ENCODE measurements at places on chromosomes 13 and 19. TPM values are rescaled to one million over a fixed set of nuclear protein-coding genes. Genes with fewer than 3 reads are reported as not detected.

DNA sequence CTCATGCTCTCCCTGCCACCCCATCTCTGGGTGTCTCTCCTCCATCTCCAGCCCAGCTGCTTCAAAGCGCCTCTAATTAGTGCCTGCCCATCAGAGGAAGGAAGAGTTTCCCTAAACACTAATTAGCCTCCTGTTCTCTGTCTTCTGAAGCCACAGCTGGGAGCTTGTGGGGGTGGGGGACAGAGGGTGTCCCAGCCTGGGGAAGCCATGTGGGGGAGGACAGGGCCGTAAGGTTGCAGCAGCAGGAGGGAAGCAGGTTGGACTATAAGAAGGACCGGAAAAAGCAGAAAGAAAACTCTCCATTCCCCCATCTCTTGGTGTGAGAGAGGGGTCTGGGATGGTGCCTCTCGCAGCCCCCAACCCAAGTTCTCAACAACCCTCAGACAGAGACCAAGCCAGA, 26.2 kb downstream of the SLC8A2 start:
- ATAC-seq: no peak

GRCh38 chr13:98813993-98814392, 61.5 kb upstream of the SLC15A1 start:
- peak; percentile 40 for ATAC-seq

DNA sequence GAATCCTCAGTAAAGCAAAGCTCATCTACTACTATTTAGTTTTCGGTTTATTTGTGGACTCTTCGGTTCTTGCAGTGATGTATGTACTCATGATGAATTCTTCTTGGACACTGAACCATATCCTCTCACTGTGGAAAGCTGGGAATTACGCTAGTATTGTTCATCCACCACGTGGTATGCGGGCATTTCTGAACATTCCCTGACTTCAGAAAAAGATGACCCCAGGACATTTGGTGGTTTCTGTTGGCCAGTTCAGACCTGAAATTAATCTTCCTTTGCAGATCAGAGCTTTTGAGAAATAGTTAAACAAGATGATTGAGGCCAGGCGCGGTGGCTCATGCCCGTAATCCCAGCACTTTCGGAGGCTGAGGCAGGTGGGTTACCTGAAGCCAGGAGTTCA, 25.3 kb upstream of the FBN3 start:
- no peak for ATAC-seq

- ATAC-seq: no peak
These were observed 81.1 kb upstream of the EDNRB start for GRCh38 chr13:77999746-78000145.

DNA sequence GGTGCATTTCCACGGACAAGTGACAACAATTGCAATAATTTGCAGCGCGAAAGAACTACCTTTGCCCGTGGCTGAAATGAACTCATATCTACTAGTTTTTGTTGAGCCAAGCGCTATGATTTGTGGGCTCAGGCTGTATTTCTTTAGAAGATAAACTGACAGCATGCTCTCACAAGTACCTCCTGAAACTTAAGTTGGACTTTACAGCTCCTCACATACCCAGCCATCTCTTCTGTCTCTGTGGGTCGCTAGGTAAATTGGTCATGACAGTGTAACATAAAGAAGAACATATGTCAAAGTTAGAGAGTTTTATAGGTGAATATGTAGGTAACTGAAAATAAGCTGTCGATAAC, 839 bp downstream of the COG6 start:
- ATAC-seq: no peak

DNA sequence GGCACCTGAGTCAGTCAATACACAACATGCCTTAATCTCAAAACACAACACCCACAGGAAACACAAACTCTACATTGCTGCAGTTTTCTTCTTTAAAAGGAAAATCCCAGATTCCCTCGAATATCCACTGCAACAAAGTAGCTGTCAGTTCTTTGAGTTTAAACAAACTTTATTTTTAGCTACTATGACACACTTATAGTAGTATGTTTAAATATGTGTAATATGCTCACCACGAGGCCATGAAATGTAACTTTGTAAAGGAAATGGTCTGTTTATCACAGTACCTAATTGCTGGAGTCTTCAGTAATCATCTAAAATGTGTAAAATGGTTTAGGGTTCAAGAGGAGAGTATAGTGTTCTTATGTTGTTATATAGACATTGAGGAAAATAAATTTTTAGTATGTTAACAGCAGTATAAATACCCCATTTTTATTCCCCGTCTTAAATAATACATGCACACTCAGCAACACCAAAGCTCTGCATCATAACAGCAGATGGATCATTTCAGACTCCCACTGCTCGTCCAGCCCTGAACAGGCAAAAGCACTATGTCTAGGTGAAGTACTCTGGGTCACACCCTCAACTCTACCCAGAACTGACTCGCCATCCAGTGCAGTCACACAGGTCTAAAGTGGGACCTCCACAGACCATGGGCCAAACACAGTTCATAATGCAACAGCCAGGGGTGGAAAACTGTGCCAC, 20.6 kb downstream of the TUBGCP3 start:
- no peak for ATAC-seq

DNA sequence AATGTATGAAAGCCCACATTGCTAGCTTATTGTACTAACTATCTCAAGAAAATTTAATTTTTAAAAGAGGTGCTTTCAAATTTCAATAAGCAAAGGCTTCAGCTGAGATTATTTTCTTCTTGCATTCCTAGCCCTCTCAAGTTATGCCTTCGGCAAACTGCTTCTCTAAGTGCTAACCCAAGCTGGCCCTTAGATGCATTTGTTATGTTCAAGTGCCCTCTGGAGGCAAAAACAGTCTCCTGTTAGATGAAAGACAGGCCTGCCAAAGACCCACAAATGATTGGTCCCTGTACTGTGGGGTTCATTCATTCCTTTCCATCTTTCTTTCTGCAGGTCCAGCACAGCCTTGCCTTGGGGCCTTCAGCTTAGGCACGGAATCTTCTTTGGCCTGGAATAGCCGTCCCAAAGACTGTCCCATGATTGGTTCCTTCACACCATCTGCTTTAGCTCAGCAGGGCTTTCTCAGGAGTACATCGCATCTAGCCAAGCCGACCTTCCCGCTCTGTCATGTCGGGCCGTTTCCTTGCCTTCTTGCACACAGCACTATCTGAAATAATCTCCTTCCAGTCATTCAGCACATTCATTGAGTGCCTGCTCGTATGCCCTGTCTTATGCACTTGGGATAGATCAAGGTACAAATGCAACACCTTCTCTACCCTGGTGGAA, 26.4 kb upstream of the TPTE2 start:
- peak; percentile 63 for ATAC-seq

DNA sequence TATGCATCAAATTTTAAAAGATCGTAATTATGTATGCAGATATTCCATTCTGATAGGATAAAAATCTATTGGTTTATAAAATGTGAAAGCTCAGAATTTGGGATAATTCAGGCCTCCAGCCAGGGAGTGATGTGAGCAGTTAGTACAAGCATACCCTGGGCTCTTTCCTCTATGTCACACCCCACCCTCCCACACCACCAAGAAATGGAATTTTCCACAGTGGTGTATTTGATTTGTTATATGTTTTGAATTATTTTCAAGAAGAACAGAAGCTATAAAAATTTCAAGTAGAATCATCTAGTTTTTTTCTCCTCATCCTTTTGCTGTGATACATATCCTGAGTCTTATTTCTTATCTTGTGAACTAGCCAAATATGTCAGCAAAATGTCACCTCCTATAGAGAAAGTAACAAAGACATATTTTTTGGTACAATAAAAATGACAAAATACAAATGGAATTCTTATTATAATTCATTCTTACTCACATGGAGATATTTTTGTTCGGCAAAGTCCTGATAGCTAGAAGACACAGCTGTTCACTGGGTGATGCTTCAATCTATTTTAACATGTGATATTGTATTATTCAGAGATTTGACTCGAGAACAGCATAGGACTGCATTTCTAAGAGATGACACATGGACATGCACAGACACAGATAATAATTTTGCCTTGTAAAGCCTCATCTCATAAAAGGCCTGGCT, 61.2 kb upstream of the FRY start:
- no peak for ATAC-seq

DNA sequence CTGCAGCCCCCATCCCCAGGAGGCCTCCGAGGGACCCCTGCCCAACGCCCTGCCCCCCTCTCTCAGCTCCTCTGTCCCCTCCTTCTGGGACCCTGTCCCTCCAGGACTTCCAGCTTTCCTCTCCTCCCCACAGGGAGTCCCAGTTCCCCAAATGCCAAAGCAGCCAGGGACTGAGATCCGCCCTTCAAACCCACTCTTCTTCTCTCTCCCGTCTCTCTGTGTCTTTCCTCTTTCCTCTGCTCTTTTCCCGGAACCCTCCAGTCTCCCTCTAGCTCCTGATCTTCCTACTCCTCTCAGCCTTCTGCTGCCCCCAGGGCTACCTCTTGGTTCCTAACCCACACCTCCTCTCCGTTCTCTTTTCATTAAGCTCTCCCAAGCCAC, 377 bp downstream of the CA11 start:
- no peak for ATAC-seq

GRCh38 chr13:21079761-21080592, 18.6 kb upstream of the LATS2 start:
- ATAC-seq: no peak

GRCh38 chr13:111337206-111337605, 16.8 kb downstream of the TEX29 start:
- peak; percentile 29 for ATAC-seq

- no peak for ATAC-seq
These were observed 18.9 kb downstream of the CEACAM3 start for GRCh38 chr19:41815301-41815700.

GRCh38 chr19:2981898-2982297, 4.5 kb downstream of the TLE6 start:
- no peak for ATAC-seq

GRCh38 chr13:64234255-64234654, 2818.6 kb upstream of the PCDH20 start:
- ATAC-seq: no peak

- no peak for ATAC-seq
These were observed 12.1 kb upstream of the MYCBP2 start for GRCh38 chr13:77338961-77339401.

DNA sequence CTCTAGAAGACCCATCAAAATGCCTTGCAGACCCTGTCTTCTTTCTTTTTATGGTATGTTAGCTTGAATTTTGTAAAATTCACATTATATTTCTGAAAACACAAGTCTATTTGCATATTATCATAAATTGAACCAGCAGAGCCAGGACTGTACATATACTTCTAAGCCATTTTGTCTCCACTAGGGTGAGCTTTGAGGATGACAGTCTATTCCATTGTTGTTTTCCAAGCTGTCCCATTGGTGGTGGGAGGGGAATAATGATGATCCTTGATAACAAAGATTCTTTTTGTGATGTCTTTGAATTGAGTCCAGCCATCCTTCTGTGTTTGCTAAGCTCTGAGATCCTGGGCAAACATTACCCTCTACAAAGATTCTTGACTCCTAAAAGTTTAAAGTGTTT, 359.3 kb upstream of the PCDH20 start:
- no peak for ATAC-seq

- no peak for ATAC-seq
These were observed 14.7 kb downstream of the MIER2 start for GRCh38 chr19:329876-330275.

GRCh38 chr19:35986664-35987570, 8.1 kb upstream of the SDHAF1 start:
- ATAC-seq: peak; percentile 71

DNA sequence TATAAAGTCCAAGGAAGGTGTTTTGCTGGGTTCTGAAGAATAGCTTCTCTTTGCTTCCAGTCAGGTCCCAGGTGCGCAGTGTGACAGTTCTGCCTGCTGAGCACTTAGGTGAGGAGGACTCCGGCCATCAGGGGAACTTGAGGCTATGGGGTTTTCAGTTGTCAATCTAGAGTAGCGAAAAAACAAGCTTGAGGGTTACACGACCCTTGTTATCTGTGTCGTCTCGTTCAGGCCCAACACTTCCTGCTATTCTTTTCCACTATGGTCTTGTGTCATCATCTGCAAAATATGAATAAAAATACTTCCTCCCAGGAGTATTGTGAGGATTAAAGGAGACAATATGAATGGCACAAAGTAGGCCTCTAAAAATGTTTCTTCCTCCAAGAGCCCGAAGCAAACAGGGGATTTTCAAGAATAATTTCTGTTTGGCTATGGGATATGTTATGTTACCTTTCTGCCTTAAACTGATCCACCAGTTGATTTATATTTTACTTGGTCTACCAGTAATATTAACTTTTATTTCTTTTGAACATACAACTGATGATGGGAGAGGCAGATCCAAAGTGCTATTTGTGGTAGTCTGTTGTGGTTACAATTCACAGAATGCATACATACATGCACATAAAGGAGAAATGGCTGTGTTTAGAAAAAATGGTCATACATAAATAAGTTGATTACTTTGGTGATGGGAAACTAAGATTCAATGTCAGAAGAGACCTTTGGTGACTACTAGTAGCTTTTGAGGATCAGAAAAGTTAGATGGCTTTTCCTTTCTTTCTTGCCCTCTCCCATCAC, 40.5 kb upstream of the RCBTB2 start:
- no peak for ATAC-seq

- ATAC-seq: no peak
These were observed 383.6 kb downstream of the SLITRK1 start for GRCh38 chr13:83498481-83499190.

DNA sequence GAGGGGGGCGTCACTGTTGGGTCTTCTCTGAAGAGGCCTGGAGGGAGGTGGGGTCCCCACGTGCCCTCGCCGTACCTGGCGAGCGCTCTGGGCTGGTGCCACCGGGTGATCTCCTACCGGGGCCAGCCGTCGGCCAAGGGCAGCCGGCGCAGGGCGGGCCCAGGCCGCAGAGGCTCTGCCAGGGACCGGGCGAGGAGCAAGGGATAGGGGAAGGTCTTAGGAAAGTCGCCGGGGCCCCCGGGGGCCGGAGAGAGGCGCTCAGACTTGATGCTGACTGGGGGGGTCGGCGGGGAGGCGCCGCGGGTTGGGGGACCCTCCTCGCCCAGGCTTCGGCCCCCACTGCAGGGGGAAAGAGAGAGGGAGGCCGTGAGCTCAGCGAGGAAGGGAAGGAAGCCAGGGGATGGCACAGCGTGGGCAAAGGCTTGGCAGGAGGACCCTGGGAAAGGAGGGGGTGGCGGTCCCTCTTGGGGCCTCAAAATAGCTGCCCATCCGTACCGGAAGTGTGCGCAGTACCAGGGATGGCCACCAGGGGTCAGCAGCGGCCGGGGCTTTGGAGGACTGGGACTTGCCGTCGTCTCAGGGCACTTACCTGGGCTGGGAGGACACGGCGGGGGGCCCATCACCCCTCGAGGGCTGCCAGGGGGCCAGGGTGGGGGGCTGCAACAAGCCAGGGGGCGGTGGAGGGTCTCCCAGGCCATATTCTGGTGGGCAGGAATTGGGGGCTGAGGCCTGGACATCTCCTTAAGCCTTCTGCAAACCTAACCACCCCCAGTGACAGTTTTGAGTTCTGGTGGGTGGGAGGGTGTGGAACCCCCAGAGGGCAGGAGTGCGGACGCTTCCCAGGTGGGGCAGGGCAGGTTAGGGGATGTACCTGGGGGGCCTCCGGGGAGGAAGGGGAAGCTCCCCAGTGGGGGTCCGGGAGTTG, 7.7 kb upstream of the TMEM161A start:
- peak; percentile 88 for ATAC-seq

- no peak for ATAC-seq
These were observed 13.8 kb upstream of the OR10H1 start for GRCh38 chr19:15829306-15829698.

LGI4 gene
- not detected for total RNA-seq

PPM1N gene
- 4.3 TPM for total RNA-seq

CBARP gene
- total RNA-seq: 0.77 TPM

CD37 gene
- total RNA-seq: 125 TPM

ZNF850 gene
- total RNA-seq: 13.9 TPM

ZNF333 gene
- 9.4 TPM for total RNA-seq

BSG gene
- total RNA-seq: 244 TPM

LMTK3 gene
- total RNA-seq: 5.9 TPM

ZNF256 gene
- 4.3 TPM for total RNA-seq

C19orf73 gene
- 0.50 TPM for total RNA-seq

CYP2A7 gene
- total RNA-seq: not detected

CD79A gene
- total RNA-seq: 0.22 TPM

CASP14 gene
- total RNA-seq: not detected

ATP12A gene
- 1.5 TPM for total RNA-seq

Measured in activated T-helper 17 cell treated with anti-CD3 and anti-CD28 coated beads, Interleukin-2, amount 50 U/mL, for 72 hours (primary cell).